ENCODE measurements at places on chromosomes 16 and 17. TPM values are rescaled to one million over a fixed set of nuclear protein-coding genes. Genes with fewer than 3 reads are reported as not detected.

The CACNG1 gene
- total RNA-seq = not detected

The TSPAN10 gene
- total RNA-seq = 1.2 TPM

The HCRT gene
- total RNA-seq = not detected

The HSF5 gene
- 57.8 TPM for total RNA-seq

The TERB1 gene
- 12.1 TPM for total RNA-seq

The AHSP gene
- total RNA-seq = not detected

The TMEM204 gene
- total RNA-seq = 19.4 TPM

The HOXB7 gene
- 2.8 TPM for total RNA-seq

The ZMYND15 gene
- total RNA-seq = 25.2 TPM

The NOS2 gene
- 0.87 TPM for total RNA-seq

The RTN4RL1 gene
- 1.8 TPM for total RNA-seq
